ENCODE measurements at places on chromosomes 3 and 15.
A peak's percentile ranks its signal among the peaks of the same experiment; 100 is the strongest.

- no peak for DNase-seq
Measured at GRCh38 chr3:77539014-77539413, 499.1 kb downstream of the ROBO2 start.

DNA sequence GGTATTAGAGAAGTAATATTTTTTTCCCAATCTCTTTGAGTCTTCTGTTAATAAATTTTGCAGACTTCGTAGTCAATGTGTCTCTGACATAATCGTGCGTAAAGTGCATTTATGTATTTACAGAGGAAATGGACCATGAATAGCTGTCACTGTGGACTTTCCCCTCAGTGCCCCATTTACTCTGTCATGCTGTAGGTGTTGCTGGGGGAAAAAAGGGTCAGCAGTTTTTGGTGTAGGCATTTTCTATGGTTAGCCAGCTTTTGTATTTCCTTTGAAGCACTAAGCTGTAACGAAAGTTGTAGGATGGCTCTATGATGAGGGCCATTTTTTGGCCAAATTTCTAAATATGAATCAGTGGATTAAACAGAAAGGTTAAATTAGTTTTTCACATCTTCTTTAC, 598.4 kb downstream of the FGF12 start:
- DNase-seq, result no peak

- DNase-seq, result no peak
Measured at GRCh38 chr3:174644287-174644686, 214.8 kb upstream of the NAALADL2 start.

GRCh38 chr15:47787875-47788274, 70.6 kb downstream of the SEMA6D start:
- DNase-seq, result no peak

DNA sequence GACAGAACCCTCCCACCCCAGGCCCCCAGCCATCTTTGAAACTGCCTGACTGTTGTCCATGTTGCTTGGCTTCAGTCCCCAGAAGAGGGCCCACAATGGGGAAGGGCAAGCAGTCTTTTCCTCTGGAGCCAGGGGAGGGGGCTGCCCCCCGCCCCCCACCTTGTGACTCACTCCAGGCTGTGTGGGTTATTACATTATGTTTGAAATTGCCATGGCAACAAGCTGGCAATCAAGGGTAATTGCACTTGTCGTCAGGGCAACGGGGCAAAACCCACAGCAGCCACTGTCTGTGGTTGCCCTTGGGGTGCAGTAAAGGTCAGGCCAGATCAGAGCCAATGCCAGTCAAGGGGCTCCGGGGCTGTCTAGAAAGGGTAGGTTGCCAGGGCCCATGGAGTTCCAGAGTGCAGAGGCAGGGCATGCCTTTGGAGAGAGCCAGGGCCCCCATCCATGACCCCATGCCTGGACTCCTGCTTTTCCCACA, 3.1 kb upstream of the CAMKV start:
- peak; percentile 20 for DNase-seq

DNA sequence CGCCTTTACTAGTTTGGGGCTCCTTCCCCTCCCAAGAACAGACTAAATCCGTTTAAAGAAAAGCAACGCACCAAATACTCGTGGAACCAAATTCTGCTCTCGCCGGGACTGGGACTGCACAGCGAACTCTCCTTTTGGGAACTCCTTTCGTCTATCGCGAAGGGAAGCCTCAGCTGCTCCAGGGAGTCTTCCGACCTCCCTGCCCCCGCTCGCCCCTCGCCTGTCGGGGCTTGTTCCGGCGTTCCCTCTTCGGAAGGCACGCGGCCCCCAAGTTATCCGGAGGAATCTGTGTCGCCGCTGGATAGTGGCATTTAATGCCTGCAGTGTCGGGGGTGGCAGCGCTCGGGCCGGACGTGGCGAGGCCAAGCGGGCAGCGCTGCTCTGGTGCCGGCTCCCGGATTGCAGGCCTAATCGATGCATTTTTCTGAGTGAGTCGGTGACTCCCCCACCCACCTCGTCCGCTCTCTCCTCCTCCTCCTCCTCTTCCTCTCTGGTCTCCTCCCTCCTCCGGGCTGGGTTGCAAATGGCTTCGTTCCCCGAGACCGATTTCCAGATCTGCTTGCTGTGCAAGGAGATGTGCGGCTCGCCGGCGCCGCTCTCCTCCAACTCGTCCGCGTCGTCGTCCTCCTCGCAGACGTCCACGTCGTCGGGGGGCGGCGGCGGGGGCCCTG, at the start of gene TRIM71:
TSS of gene TRIM71 (plus strand) at position 440 of the 671 bp plus-strand sequence. CDS start at position 524, 84 bp downstream.
- DNase-seq, result no peak

- no peak for DNase-seq
Measured at GRCh38 chr15:92643849-92644815, 11.4 kb downstream of the FAM174B start.

- DNase-seq, result no peak
Measured at GRCh38 chr15:80991421-80991820, 1.8 kb upstream of the MESD start.

- no peak for DNase-seq
Measured at GRCh38 chr15:70777170-70777926, 14.0 kb upstream of the UACA start.

DNA sequence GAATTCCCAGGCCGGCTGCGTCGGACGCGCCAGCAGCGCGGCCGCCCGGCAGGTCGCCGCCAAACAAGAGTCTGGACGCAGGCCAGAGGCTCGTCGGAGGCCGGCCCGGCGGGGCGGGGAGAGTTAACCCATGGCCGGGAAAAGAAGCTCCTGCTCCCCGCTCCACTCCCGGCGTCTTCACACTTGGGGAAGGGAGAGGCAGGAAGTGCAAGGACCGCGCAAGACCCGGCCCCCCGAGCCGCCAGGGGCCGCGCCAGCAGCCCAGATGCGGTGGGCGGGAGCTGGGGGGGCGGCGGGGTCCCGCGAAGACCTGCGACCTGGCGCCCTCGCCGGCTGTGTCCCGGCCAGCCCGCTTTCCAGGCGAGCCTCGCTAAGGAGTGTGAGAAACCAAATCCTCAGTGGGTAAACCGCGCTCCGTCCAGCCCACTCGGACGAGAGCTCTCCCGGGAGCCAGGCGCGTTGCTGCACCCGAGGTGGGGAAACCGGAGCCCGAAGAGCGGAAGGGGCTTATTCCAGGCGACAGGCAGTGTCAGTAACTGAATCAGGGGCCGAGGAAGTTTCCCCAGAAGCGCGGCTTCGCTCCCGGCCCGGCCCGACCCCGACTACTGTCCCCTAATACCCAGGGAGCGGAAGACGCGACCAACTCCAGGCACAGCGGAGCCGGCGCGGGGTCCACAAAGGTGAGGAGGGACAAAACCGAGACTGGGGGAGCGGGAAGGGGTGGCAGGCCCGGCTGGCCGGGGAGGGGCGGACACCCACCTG, 721 bp downstream of the ADAMTS7 start:
- DNase-seq, result no peak

- DNase-seq, result no peak
Measured at GRCh38 chr3:128786434-128787020, 60.5 kb downstream of the RAB7A start.

GRCh38 chr15:91472316-91472756, 372.3 kb downstream of the SV2B start:
- DNase-seq, result peak; percentile 76

DNA sequence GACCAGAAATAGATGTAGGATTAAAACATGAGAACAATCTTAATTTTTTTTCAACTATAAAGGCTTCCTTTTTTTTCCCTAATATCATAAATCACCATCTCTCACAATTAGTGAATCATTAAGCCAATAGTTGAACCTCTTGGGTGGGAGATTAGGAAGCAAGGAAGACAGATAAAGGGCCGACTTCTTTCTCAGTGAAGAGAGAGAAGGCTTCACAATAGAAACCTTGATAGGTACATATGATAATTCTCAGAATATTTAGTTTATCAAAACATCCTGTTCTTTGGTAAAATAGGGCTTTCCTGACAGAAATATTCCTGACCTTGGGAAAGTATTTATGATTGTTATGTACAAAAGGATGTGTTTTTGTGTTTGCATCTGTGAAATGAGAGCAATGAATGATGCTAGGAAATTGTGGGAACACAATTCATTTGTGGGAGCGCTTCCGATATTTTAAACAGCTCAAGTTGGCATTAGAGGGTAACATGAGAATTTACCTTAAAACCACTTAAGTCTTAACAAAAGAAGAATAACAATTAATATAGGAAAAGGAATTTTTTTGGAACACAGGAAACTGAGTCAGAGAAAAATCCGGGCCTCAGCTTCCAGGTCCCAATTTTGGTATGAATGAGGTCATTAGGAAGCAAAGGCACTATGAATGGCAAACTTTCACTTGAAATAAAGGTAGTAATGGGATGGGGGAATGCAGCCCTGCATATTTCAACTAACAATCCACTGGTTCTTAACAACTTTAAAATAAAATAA, 263.2 kb upstream of the TGFBR2 start:
- no peak for DNase-seq

GRCh38 chr3:126264952-126265351, 84.6 kb upstream of the ALDH1L1 start:
- no peak for DNase-seq

DNA sequence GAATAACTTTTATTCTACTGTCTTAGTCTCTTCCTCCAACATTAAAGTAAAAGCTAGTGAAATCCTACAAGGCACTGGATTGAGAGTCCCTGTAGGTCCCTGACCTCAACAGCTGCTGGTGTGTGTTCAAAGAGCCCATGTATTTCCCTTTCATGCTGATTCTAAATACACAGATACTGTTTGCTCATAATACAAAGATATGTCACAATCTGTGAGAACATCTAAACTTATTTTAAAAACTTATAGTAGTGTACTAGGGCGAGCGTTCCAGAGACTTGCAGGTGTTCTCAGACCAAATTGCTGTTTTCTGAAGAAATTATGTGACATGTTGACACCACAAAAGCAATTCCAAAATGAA, 145.9 kb upstream of the LIPC start:
- no peak for DNase-seq

GRCh38 chr3:175729466-175729865, 870.3 kb downstream of the NAALADL2 start:
- DNase-seq, result no peak

Data from CD4-positive, alpha-beta T cell treated with Interleukin-12 subunit alpha and Interleukin-12 subunit beta, for 1 hour (primary cell).